ENCODE measurements at places on chromosomes 16 and 17.
A peak's percentile ranks its signal among the peaks of the same experiment; 100 is the strongest.

- peak; percentile 60 for DNase-seq
Observed at GRCh38 chr17:42387661-42388380, 421 bp downstream of the STAT3 start.

GRCh38 chr16:77786186-77786847 is 2.0 kb upstream of the VAT1L start:
- no peak for DNase-seq

DNA sequence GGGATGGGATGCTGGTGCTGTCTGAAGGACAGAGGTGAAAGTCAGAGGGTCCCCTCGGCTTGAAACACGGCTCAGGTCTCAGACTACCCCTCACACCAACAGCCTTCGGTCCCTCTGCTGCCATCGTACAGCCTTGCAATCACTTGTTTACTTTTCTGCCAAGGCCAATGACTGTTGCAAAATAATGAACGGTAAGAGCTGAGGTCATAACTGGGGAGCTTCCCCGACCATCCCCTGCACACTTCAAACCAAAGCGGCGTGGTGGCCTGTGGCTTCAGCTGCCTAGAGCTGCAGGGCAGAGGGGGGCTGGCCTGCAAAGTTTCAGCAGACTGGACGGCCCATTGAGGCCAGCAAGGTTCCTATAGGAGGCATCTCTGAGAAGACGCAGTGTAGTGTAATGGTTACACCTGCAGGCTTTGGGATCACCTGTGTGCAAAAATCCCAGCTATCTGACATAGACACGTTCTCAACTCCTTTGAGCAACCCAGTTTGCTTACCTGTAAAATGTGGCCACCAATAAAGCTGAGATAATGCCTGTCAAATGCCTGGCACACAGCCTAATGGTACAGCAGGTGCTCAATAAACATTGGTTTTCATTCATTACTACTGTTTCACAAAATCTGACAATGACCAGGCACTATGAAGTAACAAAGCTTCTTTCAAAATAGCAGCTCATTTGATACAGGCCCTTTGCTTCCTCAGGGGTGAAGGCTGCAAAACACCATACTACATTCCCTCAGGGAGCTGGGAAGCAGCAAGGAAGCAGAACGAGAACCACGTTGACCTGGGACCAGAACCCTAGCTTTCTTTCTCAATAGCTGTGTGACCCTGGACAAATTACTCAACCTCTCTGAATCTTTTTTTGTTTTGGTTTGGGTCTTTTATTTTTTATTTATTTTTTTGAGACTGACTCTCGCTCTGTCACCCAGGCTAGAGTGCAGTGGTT is 5.0 kb downstream of the PAM16 start:
- DNase-seq: no peak

GRCh38 chr17:21296097-21297025 is 11.8 kb downstream of the MAP2K3 start:
- DNase-seq: no peak

DNA sequence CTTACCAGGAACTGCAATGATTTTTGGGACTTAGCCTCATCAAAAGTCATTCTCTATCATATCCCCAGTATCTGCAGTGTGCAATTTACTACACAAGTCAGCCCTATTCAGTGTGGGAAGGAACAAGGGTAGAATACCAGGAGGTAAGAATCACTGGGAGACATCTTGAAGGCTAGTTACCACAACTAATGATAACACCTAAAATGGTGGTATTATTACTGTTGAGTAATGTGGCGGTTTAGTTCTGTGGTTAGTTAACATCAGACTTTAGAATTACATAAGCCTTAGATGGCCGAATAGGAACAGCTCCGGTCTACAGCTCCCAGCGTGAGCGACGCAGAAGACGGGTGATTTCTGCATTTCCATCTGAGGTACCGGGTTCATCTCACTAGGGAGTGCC is 567.9 kb upstream of the CDH11 start:
- DNase-seq: no peak

- no peak for DNase-seq
Observed at GRCh38 chr16:11456741-11457140, 111.5 kb downstream of the RMI2 start.

- no peak for DNase-seq
Observed at GRCh38 chr17:36690190-36690589, 88.8 kb downstream of the MRM1 start.

GRCh38 chr17:16478649-16479048 is 13.3 kb downstream of the LRRC75A start:
- DNase-seq: no peak

DNA sequence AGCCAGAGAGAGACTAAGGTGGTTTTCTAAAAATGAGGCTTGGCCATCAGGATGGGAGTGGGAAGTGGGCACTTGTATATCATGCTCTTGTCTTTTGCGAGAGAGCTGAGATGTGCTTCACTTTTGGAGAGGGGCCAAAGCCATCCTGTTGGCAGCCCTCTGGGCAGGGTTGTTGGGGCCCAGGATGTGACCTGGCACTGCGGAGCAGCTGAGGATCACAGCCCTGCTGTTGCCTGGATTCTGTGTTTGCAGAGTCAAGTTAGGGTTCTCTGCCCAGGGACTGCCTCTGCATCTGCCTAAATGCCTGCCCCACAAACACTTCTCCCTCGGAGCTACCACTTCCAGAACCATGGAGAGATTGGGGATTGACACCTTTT is 71.2 kb downstream of the PLD6 start:
- no peak for DNase-seq

DNA sequence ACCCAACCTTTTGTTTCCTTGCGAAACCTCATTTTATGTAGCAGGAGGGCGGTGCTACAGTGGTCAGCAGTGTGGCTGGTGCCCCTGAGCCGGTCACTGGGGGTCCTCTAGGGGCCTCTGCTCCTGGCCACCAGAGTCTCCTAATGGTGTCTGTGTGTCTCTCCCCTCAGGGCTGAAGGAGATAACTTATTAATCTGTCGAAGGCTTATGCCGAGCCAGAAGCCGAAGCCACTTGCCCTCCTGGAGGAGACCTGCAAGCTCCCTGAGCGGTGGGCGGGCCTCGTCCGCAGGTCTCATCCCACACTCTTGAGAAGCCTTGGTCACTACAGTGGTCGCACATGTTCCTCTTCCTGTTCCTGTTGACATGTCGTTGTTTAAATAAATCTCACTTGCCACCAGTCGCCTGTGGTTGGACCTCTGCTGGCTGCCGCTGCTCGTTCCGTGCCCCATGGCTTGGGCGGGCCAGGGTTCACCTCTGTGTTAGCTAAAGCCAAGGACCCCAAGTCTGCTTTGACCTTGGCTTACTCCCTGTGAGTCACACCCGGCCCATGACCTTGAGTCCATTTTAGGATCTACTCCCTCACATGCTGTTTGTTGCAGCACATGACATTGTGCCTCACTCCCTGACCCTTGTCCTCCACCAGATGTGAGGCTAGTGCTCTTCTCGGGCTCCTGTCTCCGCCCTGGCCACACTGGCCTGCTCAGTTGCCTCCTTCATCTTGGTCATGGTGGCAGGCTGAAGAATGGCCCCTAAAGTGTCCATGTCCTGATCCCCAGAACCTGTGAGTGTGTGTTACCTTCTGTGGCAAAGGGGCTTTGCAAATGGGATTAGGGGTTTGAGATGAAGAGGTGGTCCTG is 38.7 kb upstream of the AQP8 start:
- no peak for DNase-seq

DNA sequence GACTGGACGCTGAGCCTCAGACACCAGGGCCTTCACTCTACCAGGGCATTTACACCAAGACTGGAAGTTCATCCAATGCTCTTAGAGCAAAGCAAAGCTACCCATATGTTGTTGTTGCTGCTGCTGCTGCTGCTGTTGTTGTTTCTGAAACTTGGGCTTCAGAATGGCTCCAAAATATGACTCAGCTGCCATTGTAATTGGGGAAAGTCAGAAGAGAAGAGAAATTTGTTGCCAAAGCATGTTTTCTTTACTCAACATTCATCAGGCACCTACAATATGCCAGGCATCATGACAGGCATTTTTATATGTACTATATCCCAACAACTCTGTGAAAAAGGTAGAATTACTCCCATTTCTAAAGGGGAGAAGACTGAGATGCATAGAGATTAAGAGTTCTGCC is 11.9 kb downstream of the KRT32 start:
- no peak for DNase-seq

DNA sequence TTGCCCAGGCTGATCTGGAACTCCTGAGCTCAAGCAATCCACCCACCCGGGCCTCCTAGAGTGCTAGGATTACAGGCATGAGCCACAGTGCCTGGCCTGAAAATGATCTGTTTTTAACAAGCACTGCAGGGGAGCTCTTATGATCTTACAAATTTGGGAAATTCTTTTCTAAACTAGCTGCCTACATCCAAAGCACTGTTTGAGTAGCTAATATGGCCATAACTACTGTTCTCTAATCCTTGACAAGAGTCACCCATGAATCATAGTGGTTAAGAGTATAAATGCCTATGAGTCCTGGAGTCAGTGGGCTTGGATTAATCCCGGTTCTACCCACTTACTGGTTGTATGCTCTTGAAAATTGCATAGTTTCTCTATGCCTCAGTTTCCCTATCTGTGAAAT is 1.4 kb upstream of the CPPED1 start:
- DNase-seq: no peak

GRCh38 chr16:11852092-11852809 is 909 bp upstream of the RSL1D1 start:
- no peak for DNase-seq

DNA sequence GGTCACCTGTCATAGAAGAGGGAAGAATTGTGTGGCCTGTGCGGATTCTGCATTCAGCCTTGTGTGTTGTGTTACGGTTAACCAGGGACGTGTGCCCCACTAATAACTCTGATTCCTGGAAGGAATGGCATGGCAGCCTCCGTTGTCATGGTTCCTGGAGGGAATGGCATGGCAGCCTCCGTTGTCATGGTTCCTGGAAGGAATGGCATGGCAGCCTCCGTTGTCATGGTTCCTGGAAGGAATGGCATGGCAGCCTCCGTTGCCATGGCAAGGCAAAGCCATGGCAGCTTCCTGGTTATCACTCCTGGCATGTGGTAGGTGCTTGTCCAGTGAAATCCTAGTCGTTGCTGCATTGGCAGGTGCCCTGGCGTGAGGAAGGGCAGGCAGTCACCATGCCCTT is 8.9 kb downstream of the SPG7 start:
- DNase-seq: no peak

DNA sequence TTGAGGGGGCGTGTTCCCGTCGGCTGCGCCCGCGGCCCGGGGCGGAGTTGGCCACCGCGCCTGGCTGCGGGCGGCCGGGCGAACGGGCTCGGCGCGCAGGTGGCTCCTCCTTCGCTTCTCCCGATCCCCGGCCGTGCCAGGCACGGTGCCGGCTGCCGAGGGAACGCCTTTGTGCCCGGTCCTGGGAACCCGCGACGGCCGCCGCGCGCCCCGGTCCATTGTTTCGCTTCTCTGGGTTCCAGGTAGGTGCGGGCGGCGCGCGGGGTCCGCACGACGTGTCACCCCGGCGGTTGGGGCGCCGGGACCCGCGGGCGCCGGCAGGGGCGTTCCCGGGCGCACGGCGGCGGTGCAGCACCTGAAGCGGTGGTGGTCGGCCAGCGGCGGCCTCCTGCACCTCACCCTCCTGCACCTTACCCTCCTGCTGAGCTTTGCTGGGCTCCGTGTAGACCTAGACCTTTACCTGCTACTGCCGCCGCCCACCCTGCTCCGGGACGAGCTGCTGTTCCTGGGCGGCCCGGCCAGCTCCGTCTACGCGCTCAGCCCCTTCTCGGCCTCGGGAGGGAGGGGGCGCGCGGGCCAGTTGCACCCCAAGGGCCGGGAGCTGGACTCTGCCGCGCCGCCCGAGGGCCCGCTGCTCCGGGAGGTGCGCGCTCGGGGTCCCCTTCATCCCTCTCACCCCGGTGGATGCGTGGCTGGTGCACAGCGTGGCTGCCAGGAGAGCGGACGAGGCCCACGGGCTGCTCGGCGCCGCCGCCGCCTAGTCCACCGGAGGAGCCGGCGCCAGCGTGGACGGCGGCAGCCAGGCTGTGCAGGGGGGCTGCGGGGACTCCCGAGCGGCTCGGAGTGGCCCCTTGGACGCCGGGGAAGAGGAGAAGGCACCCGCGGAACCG is 99.9 kb downstream of the EFCAB13 start:
- no peak for DNase-seq

DNA sequence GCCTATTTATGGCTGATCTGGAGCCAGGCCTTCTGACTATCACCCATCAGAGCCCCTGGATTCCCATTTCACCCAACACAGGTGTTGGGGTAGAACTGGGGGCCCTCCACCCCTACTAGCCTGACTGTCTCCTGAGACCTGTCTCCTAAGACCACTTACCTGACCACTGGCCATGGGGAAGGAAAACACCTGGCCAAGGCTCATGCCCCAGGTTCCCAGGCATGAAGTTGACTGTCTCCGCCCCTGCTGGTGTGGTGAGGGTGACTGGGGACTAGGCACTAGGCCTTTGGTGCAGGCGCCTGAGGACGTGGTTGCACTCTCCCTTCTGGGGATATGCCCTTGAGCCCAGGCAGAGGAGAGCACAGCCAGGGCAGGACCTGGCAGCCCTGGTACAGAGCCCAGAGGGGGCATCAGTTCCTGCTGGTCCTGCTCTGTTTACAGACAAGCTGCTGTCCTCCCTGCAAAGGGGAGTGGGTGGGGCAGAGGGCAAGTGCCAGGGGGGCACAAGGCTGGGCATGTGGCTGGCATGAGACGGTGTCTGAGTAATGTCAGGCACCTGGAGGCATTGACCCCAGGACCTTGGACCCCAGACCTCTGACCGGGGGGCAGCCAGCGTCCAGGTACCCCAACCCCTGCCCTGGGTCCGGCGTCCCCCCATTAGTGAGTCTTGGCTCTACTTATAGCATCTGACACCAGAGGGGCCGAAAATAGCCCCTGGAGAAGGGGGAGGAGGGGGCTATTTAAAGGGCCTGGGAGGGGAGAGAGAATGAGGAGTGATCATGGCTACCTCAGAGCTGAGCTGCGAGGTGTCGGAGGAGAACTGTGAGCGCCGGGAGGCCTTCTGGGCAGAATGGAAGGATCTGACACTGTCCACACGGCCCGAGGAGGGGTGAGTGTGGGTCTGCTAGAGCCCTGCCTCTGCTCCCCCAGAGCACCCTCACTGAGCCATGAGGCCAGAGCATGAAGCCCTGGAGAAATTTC is at the start of gene TCAP:
Gene TCAP (plus strand): TSS at position 769 of the 981 bp plus-strand sequence. CDS start 11 bp downstream, at position 780.
- no peak for DNase-seq

DNA sequence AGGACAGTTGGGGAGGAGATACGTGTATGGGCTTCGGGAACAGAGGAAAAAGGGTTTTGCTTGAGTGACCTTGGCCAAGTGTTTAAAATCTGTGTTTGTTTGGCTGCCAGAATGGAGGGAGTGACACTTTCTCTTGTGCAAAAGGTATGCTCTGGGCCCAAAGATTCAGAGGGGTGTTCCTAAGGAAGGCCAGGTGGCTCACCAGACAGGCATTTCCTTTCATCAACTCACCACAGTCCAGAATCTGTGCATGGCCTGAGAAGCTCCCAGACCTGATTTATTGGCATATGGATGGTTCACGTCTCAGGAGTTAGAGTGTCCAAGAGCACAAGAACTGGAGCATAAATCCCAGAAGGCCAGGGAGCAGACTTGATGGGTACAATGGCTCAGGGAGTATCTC is 53.4 kb upstream of the NLK start:
- no peak for DNase-seq

GRCh38 chr16:12245088-12245920 is 268.8 kb downstream of the SNX29 start:
- DNase-seq: no peak

- peak; percentile 51 for DNase-seq
Observed at GRCh38 chr17:8243827-8244226, 4.0 kb downstream of the CTC1 start.
